ENCODE measurements at places on chromosomes 2 and 18.

GRCh38 chr2:128317181-128317898 is 1.3 kb downstream of the HS6ST1 start:
- DNase-seq, result no peak

GRCh38 chr2:238947920-238948710 is 100.2 kb downstream of the TWIST2 start:
- DNase-seq, result no peak

DNA sequence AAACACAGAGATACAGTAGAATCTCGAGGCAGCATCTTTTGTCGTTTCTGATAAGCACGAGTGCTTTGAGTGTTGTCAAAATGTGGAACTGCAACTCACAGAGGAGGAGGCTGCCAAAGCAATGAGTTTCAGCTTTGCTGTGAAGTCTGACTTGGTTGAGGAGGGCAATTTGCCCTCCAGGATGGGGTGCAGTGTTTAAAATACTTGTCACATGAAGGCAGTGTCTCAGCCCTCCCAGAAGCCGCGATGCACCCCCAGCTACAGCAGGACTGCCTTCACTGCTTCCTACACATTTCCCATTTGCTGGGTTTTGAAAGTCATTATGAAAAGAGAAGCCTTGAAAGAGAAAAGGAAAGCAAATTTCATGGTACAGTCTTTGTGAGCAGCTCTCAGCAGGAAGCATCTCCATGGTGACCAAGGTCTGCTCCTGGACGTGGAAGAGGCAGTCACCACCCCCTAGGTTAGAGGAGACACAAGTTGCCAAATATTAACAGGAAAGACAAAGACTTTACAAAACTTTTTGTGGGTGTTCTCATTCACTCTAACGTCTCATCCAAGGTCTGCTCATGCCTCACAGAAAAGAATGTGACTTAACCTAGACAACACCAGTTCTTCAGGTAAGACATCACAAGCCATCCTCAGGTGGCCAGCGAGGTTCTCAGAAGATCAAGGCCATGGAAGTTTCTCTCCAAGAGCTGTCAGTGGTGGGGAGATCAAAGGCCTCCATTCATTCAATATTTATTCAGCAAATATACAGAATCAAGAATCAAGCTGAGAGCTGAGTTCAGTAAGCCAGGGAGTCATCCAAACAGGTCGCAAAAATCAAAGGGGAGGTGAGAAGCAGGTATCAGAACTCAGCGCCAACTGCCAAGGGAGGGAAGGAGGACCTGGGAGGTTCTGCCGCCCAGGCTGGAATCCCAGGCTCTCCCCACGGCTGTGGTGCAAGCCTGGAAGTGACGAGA is 476.0 kb downstream of the EIPR1 start:
- no peak for DNase-seq

DNA sequence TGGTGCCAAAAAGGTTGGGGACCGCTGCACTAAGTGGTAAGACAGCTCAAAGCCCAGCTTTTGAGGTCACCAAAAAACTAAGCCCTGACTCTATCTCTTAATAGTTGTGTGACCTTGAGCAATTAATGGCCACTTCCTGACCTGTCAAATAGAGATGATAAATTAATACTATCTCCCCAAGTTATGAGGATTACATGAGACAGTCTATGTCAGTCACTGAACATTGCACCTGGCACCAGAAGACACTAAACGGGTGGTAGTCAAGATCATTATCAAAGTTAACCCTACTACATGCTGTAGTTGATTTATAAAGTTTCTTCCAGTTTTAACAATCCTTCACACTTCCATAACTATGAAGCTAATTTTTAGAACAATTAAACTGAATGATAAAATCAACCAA is 36.5 kb downstream of the STPG4 start:
- DNase-seq, result no peak

- no peak for DNase-seq
These were observed 11.7 kb downstream of the SLC4A3 start for GRCh38 chr2:219638948-219639755.

Measured in activated CD4-positive, alpha-beta T cell treated with anti-CD3 and anti-CD28 coated beads, Interleukin-2, amount 50 U/mL, for 4 hours (primary cell).